ENCODE measurements at places on chromosomes 6 and 20.

DNA sequence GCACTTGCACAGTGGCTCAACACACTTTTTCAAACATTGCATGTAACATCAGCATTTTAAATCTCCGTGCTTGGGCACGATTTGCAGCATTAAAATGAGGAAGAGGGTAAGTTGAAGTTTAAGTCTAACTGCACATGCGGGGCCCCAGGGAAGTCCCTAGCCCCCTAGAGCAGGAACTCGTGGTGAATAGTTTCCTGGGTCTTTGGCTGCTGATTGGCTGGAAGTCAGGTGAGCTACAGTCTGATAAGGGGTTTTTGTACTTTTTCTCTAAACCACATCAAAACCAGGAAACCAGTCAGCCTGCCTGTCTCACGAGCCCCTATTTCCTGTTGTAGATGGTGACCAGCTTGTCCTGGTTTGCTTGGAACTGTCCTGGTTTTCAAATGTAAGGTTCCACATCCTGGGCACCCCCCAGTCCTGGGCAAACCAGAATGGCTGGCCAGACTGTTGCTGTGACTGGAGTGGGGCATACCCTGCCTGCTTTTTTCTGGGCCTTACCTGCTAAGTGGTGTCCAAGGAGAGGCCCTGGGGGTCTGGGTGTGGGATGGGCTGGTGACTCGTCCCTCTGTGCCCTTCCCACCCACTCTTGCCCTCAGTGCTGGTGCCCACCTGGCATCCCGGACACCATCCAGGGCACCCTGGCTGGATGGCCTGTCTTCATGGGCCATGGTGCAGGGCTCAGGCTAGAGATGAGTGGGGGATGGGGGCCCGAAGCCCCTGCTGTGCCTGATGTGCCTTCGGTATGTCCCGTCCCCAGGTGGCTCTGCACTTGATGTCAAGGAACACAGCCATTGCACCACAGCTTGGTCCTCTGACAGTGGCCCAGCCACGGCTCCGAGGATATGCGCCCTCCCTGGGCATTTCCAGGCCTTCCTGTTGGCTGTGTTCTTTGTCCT lies 31.8 kb downstream of the SUN5 start:
- DNase-seq, result no peak

DNA sequence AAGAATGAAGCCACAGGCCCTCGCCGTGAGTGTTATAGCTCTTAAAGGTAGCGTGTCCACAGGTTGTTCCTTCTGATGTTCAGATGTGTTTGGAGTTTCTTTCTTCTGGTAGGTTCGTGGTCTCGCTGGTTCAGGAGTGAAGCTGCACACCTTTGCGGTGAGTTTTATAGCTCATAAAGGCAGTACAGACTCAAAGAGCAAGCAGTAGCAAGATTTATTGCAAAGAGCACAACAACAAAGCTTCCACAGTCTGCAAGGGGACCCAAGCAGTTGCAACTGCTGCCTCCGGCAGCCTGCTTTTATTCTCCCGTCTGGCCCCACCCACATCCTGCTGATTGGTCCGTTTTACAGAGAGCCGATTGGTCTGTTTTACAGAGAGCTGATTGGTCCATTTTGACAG lies 5.2 kb downstream of the HIVEP1 start:
- no peak for DNase-seq

DNA sequence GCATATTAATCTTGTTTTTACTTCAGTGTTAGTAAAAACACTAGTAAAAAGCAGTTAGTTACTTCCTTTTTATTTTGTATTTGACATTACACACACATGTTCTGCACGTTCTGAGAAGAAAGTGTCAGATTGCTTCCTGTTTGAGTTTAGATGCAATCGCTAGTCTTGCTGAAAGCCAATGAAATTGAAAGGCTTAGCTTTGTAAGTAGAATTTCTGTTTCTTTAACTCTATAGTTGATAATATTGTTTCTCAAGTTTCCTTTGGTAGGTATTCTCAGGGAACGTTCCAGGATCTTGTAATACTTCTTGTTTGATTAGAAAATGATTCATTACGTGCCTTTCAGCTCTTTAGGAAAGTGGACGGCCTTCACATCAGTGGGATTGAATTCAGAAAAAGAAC lies 55.0 kb downstream of the CDKAL1 start:
- DNase-seq, result no peak

DNA sequence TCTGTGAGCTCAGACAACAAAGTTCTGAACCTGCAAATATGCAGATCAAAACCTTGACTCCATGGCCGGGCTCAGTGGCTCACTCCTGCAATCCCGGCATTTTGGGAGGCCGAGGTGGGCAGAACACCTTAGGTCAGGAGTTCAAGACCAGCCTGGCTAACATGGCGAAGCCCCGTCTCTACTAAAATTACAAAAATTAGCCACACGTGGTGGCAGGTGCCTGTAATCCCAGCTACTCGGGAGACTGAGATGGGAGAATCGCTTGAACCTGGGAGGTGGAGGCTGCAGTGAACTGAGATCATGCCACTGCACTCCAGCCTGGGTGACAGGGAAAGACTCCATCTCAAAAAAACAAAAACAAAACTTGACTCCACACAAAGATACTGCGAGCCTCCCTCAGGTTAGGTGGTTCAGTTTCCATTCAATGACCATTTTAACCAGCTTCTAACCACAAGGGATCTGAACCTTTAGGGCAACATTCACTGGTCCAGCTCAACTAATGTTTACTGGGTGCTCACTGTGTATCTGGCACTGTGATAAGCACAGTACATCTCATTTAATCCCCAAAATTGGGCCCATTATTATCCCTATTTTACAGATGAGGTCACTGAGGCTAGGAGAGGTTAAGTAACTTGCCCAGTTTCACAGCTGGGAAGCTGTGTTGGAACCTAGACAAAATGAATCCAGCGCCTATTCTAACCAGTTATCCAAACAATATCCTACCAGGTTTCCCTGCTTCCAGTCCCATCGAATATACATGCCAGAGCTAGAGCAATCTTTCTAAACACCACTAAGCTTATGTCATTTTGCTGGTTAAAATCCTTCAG lies 1.8 kb downstream of the SNRPB start:
- DNase-seq, result no peak

DNA sequence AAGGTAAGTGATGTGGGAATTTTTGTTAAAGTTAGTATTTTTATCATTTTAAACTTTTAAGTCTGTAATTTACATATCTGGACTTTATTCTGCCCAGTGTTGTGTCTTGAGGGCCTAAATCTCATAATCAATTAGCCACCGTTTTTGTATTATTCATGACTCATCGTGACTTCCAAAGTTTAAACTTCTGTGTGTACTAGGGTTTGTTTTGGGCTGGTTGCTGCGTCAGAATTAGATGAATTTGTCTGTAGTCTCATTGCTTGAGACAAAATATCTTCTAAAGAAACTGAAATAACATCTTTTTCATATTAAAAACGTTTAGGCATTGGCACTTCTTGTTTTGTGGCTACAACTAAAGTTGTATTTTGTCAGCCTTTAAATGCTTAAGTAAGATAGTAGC lies 41.3 kb downstream of the CDYL start:
- DNase-seq, result no peak

GRCh38 chr6:43901733-43902230 lies 131.8 kb downstream of the VEGFA start:
- no peak for DNase-seq

- no peak for DNase-seq
These were observed 170.4 kb downstream of the PHF3 start for GRCh38 chr6:63805808-63806572.

DNA sequence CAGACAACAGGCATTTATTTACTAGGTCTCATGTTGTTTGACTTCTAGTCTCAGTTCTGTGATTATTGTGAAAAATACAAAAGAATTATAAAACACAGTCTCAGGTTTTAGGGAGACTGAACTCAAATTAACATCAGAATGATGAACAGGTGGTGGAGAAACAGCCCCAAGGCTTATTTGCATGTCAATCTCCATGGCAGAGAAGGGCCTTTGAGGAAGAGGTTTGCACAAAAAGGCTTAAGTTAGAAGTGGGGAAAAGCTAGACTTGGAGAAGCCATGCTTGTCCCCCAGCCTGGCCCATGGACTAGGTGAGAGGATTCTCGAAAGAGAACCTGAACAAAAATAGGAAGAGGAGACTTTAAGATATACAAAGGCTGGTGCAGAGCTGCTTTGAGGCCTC lies 183.3 kb downstream of the EDN1 start:
- no peak for DNase-seq

GRCh38 chr6:83908813-83909212 lies 49.3 kb downstream of the CYB5R4 start:
- DNase-seq, result no peak

GRCh38 chr6:41780551-41781365 lies at the start of gene PRICKLE4:
PRICKLE4 (plus strand) TSS chr6:41780782; CDS start chr6:41783474, 2,692 bp downstream.
- peak; percentile 33 for DNase-seq

GRCh38 chr6:163992701-163993100 lies 578.2 kb downstream of the QKI start:
- DNase-seq, result no peak

- no peak for DNase-seq
These were observed 48.8 kb upstream of the ZNF217 start for GRCh38 chr20:53642196-53643030.

DNA sequence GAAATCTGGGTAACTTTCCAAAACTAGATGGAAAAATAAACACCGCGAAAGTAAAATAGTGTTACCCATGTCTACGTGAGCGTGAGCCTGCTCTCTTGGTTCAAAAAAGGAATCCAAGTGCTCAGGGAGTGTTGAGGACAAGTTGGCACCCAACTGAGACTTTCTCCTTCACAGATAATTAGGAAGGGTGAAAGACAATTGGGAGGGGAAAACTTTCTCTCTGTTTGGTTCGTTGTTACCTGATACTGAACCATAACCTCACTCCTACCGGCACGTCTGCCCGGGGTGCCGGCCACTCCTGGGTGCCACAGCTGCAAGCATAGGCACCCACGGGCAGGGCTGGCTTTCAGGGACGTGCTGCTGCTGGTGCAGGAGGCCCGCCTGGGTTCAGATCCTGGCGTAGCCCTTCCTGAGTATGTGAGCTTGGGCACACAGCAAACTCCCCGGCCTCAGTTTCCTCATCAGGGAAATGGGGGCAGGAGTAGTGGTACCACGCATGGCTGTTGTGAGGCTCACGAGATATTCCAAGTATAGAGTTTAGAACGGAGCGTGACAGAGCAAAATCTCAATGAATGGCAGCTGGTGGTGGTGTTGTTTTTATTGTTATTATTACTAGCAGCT lies 38.2 kb upstream of the PMEPA1 start:
- DNase-seq, result no peak

- no peak for DNase-seq
These were observed 94.6 kb downstream of the LRRC1 start for GRCh38 chr6:53889365-53889764.

GRCh38 chr6:125142618-125143017 lies 11.0 kb upstream of the TPD52L1 start:
- DNase-seq, result no peak

DNA sequence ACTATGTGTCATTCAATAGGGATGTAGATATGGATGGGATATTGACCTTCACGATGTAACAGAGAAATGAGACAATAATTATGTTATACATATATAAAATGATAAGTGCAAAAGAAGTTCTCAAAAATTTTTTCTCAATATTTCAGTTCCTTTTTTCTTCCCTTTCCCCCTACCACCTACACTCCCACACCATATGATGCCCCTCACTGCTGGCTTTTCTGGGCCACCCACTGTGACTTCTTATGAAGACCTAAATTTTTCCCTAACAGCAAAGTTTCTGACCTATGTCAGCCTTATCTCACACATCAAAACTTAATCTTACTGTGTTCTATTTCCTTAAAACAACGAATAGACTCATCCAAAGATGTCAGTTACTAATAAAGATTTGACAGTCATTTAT lies 89.9 kb upstream of the MYLIP start:
- no peak for DNase-seq

Measured in C1 segment of cervical spinal cord (tissue), 14 donors.